Breast epithelium (tissue), 4 donors: ENCODE measurements at places on chromosomes 4 and X. TPM values are rescaled to one million over a fixed set of nuclear protein-coding genes. Genes with fewer than 3 reads are reported as not detected.

- no peak for DNase-seq
These were observed 1.1 kb downstream of the AFF2 start for GRCh38 chrX:148501386-148502066.

- DNase-seq: no peak
These were observed 386.2 kb downstream of the PCDH7 start for GRCh38 chr4:31106419-31106818.

GRCh38 chrX:2370456-2370855, 130.3 kb downstream of the DHRSX start:
- DNase-seq: no peak

GRCh38 chr4:41670982-41671381, 77.5 kb downstream of the PHOX2B start:
- DNase-seq: no peak

DNA sequence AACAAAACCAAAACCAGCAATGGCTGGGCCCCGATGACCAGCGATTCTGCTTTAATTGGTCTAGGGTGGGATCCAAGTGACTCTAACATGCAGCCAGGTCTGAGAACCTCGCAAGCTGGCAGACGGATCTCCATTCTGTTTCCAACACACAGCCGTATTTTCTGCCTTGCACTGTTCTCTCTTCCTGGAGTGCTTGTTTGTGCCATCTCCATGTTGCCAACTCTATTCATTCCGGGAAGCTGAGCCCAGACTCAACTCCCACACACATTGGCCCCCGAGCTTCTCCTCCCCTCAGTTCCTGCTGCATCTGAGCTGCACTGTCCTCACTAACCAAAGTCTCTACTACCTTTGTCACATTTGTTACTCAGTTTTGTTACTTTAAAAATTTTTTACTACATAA, 35.6 kb downstream of the GEMIN8 start:
- no peak for DNase-seq

RAB33A gene
- total RNA-seq: 2.6 TPM

CXorf65 gene
- total RNA-seq: not detected

- DNase-seq: no peak
These were observed 102.6 kb downstream of the PHEX start for GRCh38 chrX:22134681-22135080.

TSPAN7 gene
- total RNA-seq: 15.5 TPM

- no peak for DNase-seq
These were observed 577.1 kb downstream of the ANKRD50 start for GRCh38 chr4:124135409-124135813.

GRCh38 chr4:3704669-3705068, 61.5 kb upstream of the ADRA2C start:
- DNase-seq: no peak

GRCh38 chrX:16023790-16024734, 99.3 kb upstream of the GRPR start:
- no peak for DNase-seq

RASL11B gene
- 3.1 TPM for total RNA-seq

RAB9B gene
- 3.4 TPM for total RNA-seq

HSFX2 gene
- not detected for total RNA-seq

GRCh38 chr4:71768123-71768522, 15.8 kb downstream of the GC start:
- DNase-seq: no peak

- no peak for DNase-seq
These were observed 257.5 kb upstream of the ANKRD50 start for GRCh38 chr4:124970011-124970410.

- no peak for DNase-seq
These were observed 138.8 kb upstream of the TAPT1 start for GRCh38 chr4:16365036-16365569.

DNA sequence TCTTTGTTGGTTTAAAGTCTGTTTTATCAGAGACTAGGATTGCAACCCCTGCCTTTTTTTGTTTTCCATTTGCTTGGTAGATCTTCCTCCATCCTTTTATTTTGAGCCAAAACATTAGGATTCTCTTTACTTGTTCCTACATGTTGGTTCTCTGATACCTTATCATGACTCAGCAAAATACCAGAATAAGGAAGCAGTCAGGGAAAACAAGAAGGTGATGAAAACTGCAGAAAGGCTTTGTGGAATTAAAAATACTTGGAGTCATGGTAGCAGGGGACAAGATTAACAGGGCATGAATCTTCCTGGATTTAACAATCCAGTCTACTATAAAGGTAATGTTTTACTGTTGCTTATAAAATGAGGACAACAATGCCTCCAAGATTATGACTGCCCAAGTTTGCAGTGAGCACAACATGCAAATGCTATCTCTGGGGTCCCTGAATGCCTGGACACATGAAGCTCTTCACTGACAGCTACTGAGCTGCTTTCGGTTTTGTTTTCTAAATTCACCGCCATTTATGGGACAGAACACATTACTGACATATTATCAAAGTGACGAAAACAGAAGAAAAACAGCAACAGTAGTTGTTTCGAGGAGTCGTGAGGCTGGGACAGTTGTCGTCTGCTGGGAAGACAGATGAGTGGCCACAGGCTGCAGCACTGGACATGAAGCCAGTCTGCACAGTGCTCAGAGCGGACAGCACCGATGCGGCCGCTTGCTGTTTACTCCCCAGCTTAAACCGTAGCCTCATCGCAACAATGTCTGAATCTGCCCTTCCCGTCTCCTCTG, 174.5 kb upstream of the DKK2 start:
- DNase-seq: no peak

- no peak for DNase-seq
These were observed 289.7 kb downstream of the STK32B start for GRCh38 chr4:5340991-5341451.

DNA sequence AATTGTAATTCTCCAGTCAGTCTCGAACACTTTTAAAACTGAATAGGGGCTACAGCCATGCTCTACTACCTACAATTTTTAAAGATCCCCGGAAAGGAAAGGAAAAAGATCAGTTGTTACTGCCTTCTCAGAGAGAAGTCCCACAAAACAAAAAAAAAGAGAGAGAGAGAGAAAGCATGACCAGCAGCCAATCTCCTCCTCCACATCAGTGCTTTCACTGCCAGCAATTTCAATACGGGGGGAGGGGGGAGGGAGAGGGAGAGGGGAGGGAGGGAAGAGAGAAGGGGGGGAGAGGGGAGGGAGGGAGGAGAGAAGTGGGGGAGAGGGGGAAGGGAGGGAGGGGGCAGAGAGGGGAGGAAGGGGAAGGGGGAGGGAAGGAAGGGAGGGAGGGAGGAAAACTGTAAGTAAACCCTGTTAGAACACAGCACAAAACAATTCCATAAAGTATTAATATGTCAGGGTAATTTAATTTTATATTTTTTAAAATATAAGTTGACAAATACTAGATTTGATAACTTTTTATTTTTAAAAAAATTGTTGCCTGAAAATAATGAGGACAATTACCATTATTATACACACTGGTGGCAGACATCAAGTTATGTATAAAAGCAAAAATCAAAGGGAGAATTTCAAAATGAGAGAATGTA, 108.0 kb downstream of the LRBA start:
- DNase-seq: no peak

DNA sequence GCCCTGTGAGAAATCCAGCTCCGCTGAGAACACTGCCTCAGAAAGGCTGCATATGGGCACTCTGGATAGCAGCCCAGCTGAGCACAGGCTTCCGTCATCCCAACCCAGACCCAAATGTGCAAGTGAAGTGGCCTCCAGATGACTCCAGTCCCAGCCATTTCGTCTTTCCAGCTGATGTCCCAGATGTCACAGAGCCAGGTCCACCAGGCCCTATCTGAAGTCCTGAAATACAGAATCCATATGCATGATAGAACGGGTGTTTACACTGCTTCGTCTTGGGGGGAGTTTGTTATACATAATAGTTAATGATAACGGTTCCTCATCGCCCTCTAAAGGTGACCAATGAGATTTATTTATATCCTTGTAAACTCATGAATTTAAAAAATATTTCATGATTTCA, 72.6 kb upstream of the TRIM2 start:
- DNase-seq: no peak

DNA sequence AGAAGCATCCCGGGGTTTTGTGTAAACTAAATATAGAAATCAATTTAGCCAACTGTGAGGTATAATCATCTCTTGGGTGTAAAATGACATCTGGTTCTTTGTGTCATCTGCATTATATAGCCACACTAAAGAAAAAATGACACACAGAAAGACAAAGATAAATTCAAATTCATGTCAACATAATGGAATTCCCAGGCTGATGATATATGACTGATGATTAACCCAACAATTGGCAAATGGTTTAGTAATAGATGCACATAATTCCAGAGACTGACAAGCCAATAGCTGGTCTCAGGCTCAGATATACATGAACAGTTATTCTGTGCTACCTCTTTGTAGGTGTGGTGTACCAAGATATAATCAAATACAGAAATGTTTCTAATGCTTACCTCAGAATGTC, 375.4 kb upstream of the PITX2 start:
- no peak for DNase-seq

DNA sequence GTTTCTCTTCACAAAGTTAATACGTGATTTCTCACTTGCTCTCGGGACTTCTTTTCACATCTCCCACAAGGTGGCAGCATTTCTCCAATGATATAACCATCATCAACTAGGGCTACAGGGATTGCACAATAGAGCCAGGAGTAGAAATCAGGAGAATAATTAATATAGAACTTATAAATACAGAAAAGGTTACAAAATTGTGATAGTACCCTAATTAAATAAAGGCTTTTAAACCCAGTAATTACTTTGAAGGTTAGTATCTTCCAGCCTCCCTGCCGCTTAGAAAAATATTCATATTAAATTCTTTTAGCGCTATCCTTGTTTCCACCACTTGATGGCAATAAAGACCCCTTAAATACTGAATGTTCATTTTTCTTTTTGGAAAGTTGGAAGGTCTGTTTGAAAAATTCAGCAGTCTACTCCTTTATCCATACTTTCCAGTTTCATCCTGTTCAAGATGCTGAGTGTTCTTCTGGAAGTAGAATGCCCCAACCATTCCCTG, 65.8 kb downstream of the RASGEF1B start:
- DNase-seq: no peak

ZNF732 gene
- total RNA-seq: 0.66 TPM

- no peak for DNase-seq
These were observed 128.5 kb downstream of the LARP7 start for GRCh38 chr4:112765317-112765974.

GRCh38 chr4:139555705-139556070, 331 bp downstream of the SETD7 start:
- peak; percentile 55 for DNase-seq

GRCh38 chrX:49106930-49107329, 16.6 kb downstream of the GPKOW start:
- no peak for DNase-seq

CT47B1 gene
- not detected for total RNA-seq

DNA sequence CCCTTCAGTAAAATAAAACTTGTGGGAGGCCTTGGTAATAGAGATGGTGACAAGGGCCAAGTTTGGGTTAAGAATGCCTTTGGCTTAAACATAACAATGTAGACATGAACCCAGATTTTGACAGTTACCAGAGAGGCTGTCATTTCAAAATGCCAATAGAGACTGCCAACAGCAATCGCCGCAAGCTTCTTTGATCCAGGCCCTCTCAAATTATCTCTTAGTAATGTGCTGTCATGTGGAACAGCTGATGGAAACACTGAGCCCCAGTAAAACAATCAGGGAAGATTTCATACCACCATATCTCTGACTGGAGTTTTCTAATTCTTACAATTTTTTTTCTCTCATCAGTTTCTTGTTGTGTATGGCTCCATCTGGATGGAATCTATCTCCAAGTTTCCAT, 80.5 kb downstream of the ZNF330 start:
- no peak for DNase-seq

GRCh38 chr4:5039800-5040199, 11.5 kb upstream of the STK32B start:
- DNase-seq: no peak

ENPP6 gene
- total RNA-seq: 0.33 TPM

CT45A10 gene
- not detected for total RNA-seq

DDIT4L gene
- total RNA-seq: 3.8 TPM

- DNase-seq: no peak
These were observed 471.5 kb downstream of the SPRY1 start for GRCh38 chr4:123867910-123868587.

DNA sequence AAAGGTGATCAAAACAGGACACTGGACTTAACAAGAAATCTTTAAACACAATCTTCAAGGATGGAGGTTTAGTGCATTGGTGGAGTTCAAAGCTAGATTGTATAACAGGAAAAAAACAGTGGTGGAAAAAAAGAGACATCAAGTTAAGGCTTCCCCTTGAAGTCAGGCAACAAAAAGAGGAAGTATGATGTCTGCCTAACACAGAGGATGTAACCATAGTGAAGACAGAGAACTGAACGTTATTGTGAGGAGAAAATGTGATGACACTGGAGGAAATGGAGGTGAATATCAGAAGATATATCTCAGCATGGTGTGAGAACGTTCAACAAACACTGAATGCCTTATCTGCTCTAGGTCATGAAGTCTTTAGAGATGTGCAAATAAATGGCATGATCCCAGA, 192.4 kb upstream of the AR start:
- DNase-seq: no peak

GRCh38 chr4:81621490-81621889, 149.8 kb upstream of the RASGEF1B start:
- no peak for DNase-seq

MTNR1A gene
- total RNA-seq: not detected

DNA sequence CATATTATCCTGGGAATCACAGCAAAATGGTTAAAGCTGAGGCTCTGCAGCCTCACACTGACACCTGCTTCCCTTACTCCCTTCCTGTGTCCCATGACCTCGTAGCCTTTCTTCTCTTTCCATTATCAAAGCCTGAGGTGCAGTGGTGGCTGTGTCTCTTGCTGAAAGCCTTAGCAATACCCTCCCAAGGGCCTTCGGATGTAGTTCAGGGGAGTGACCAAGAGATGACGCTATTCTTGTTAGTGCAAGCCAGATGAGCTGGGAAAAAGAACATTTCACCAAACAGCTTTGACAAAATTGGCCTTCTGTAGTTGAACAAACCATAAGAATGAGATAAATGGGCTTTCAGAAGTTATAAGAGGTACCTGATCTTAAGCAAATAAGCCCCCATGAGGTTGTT, 31.6 kb downstream of the SMIM10L2A start:
- DNase-seq: no peak

DNA sequence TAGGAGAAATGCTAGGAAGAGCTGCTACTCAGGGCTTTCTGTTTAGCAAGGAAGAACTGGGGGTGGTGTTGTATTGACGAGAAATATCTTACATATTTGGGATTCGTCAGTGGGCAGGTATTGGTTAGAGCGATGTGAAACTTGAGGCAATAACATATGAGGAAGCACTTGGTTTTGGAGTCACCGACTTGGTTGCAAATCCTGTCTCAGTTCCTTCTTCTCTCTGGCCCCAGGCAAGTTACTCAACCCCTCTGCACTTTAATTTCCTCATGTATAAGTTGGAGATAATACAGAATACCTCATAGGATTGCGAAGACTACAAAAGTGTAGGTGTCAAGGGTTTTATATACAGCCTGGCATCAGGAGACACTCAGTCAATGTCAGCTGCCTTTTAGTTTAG, 34.1 kb downstream of the GPAT3 start:
- no peak for DNase-seq
